ENCODE measurements at places on chromosomes 5 and 9.

- DNase-seq = no peak
Observed at GRCh38 chr9:34773306-34773910, 63.5 kb upstream of the CCL21 start.

GRCh38 chr5:158385982-158386381 is 527.0 kb upstream of the CLINT1 start:
- DNase-seq = no peak

DNA sequence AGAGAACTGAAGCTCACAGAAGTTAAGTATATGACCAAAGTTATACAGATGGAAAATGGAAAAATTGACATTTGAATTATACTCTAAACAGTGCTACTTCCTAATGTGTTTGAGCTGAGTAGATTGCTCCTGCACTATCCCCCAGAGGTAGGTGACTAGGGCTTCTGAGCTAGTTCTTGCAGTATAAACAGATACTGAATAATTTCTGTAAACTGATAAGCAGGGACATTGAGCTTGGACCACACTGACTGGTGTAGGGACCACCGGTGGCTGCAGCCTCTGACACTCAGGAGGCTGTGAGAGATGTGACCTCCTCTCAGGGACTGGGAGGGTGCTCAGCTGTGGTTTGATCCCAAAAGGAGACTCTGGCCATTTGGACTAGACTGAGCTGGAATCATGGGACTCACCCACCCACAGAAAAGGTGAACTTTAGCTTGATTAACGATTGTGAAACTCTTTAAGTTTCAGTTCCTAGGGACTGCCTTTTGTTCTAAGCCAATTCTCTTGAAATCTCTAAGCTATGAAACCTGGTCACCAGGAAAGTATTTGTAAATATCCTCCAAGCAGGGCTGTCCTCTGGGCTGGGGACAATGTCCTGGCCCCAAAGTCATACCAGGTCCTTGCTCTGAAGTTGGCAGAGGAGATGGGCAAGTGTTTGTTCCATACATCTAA is 291.5 kb downstream of the SEC61B start:
- DNase-seq = no peak

DNA sequence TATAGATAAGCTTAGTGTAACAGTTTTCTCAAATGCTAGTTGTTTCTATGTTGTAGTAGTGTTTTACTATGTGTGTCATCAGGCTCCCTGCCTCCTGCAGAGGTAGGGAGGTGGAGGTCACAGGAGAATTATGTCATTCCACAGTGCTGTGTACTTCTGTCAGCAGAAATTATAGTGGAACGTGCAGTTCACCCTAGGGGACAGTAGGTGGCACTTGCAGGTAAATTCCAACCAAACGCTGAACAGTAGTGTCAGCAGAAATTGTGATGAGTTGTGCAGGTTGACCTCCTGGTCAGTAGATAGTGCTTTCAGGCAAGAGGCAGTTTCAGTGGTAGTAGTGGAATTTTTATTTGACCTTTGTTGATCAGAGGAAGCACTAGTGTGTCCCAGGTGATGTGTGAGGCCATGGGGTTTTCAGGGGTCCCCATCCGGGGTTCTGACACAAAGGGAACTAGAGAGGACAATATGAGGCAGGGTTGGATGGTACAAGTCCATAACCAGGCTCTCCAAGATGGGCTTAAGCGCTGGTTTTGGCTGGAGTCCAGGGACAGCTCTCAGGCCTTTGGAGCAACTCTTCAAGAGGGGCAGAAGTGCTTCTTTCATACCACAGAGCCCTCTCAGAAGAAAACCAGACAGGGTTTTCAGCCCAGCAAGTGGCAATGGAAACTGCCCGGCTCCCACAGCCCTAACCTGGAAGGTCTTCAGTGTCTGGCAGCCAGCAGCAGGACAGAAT is 402.9 kb downstream of the CYLC2 start:
- no peak for DNase-seq

DNA sequence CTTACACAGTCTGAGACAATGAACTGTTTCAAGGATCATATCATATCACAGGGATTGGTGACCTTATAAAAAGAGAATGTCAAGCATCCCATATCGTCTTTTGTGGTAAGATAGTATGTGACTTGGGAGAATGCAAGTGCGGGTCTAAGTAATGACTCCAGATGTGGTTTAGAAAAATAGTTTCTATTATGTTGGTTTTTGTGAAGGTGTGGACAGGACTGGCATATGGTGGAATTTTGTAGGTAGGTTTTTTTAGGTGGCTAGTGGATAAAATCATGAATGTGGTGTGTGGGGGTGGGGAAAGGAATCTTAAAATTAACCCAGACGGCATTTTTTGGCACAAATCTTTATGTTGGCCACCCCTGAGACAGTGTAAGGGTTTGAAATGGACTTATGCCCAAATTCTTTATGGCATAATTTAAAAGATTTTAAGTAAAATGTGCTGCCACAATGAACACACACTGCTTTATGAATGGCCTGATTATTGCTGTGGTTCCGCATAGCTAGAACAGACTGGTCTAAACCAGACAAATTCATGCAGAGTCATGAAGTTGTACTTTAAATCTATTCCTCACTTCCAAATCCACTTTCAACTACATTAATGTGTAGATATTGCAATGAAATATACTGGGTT is 204.8 kb upstream of the HAPLN1 start:
- no peak for DNase-seq

DNA sequence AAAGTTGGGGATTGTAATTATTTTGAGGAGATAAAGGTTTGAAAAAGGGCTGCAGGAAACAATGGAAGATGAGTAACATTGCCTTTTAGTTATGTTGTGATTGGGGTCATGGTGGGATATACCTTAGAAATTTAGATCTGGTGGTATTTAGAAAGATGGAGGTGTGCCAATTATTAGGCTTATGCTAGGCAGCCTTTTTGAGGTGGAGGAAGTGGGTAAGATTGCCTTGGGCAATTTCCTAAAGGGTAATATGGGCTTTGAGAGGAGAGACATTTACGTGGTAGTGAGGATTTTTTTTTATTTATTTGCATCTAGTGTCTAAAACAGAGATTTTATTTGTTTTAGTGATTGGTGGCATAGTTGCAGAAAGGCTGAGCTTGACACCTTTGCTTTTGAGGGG is 10.5 kb downstream of the HSPA4 start:
- DNase-seq = no peak

GRCh38 chr9:116308076-116308475 is 154.5 kb downstream of the PAPPA start:
- no peak for DNase-seq

- no peak for DNase-seq
Observed at GRCh38 chr5:95799191-95799835, 23.2 kb downstream of the GLRX start.

DNA sequence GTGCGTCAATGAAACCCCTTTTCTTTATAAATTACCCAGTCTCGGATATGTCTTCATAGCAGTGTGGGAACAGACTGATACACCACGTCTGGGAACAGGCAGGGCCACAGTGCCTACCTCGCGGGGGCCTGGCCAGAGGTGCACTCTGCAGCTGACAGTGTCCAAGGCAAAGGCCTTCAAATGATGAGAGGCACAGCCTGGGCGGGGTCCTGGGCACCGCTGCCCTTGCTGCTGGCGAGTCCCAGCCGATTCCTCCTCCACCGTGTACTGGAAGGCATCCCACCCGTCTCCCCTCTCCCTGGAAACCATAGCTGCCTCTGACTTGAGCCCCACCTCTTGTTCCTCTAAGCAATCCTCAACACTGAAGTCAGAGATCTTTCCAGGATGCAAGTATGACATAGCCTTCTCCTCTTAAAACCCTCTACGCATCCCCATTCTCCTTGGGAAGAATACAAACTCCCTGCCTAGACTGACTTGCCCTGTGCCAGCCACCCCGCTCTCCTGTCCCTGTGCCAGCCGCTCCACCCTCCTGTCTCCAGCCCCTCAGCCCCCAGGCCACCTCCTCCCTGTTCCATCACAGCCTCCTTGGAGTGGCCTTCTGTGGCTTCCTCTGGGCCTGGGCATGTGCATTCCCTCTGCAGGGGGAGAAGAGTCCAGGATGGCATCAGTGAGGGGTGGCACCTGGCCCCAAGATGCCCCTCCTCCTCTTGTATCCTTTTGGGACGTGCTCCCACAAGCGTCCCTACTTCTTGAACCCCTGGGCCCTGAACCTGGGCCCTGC is 8.1 kb upstream of the COL5A1 start:
- DNase-seq = no peak

DNA sequence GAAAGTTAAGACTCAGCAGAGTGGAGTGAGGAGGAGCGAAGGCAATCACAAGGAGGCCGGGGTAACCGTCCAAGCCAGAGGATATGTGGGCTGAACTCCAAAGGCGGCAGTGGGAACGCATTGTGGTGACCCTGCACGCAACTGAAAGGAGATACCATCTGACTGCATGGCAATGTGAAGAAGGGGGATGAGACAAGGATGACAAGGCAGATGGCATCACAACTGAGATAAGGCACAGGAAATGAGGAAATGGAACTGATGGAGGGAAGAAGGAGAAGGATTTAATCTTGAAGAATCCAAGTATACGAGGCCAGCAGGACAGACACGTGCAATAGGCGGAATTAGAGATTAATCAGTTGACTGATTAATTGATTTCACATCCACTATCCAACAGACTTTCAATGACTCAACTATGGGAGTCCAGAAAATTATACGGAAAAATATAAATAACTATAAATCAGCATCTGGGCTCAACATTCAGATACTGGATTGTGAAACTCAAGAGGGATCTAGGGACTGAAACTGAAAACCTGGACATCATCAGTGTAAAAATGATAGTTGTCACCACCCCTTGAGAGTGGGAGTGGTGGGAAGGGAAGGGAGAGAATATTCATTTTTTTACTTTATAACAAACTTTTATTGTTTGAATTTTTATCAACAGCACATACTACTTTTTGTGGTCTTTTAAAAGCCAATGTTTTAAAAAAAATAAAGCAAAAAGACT is 86.1 kb downstream of the ARL15 start:
- no peak for DNase-seq

GRCh38 chr5:38446029-38446522 is 110.4 kb downstream of the LIFR start:
- DNase-seq = no peak

GRCh38 chr9:127360829-127361228 is 36.1 kb upstream of the SLC2A8 start:
- no peak for DNase-seq

DNA sequence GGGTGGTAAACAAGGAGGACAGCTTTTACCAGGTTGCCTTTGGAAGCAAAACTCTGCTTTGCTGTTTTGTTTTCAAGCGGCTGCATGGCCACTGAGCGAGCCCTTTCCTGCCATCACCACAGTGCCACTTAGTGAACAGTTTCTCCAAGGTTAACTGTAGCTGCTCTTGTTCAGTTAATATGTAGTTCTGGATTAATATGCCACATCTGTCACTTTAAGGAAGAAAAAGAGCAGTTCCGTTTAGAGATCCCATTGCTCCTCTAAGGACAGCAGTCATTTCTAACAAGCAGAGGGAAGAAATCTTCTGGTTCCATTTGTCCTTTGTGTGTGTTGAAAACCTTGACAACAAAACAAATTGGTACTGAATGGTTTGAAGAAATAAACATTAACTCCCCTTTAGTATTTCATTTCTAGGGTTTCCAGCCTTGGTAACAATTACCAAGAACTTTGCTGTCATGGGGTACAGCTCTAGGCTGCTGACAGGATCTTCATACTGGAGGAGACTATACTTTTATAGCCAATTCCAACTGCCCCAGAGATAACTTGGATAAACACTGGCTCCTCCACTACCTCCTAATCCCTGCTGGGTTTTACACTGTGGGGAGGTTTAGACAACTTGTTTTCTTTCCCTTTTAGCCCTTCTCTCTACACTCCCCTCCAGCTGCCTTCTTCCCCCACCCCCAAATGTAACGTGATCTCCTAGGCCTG is 10.3 kb upstream of the ABL1 start:
- no peak for DNase-seq

- no peak for DNase-seq
Observed at GRCh38 chr5:1471997-1472963, 27.0 kb upstream of the SLC6A3 start.

- no peak for DNase-seq
Observed at GRCh38 chr5:95087816-95088317, 197.0 kb downstream of the MCTP1 start.

- DNase-seq = no peak
Observed at GRCh38 chr9:12469084-12469483, 224.1 kb upstream of the TYRP1 start.

DNA sequence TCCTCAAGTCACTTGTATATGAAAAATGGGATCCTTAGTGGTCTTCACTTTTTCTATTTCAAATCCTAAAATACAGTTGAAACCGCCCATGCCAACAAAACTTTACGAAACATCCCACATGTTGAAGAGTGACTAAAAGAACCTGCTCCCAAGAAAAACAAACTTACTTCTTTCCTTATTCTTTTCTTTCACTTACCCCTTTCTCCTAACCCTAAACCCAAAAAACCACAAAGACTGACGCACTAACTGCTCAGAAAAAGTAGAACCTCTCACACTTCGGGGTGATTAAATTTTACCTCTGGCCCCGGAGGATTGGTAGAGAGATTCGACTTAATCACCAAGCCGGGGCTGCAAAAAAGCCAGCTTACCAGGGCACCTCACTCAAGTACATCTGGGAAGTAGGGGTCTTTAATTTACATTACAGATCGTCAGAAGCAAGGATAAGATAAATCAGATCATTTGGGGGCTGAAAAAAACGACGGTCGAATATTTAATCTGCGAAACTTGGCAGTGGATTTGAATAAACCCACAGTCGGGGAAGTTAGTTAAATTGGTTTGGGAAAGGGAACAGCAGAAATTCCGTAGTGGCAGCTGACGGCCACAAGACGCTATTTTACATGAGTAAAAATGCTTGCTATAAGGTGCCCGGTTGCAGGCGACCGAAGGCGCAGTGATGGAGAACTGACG is 1.3 kb downstream of the CDO1 start:
- DNase-seq = no peak

DNA sequence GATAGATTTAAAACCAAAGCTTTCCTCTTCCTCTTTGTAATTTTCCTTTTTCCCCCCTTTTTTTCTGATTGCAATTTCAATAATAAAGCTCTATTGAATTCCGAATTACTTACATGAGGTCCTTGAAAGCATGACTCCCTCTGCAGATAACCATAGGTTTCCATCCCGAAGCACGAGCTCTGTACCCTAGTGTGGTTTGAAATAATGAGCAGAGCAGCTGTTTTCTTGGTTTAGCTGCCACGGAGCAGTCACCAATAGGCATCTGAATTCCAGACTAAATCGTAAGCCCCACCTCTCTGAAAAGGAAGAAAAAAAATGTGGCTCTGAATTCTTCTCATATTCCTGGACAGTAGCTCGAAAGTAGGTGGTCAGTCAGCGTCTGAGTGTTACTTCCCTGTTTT is 18.5 kb upstream of the GNE start:
- no peak for DNase-seq

DNA sequence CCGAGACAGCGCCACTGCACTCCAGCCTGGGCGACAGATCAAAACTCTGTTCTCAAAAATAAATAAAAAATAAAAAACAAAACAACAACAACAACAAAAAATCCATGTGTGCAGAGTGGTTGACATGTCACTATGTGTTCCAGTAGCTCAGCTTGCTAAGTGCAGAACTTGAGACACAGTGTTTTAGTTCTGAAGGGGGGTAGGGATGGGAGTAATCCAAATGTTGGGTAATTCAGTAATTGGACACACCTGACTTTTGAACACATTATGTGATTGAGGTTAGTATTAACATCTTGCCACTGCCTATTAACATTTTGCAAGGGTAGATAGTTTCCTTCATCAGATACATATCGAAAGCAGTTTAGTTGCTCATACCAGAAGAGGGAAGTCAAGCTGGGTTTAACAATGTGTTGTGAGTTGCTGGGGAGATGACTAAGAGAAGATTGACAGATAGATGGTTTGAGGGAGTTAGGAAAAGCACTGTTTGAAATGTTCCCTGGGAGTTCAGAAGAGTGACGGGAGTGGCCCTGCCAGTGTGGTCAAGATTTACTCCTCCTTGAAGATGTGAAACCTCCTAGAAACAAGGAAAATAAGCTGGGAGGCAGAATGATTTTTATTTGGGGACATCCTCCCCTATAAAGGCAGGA is 928 bp downstream of the HACD4 start:
- DNase-seq = no peak

All from activated T-helper 1 cell treated with anti-CD3 and anti-CD28 coated beads, Interleukin-2, amount 50 U/mL, for 16 hours (primary cell).